Stimulated activated naive CD4-positive, alpha-beta T cell treated with Interleukin-2 at 50 U/mL for 16 hours (primary cell): ENCODE measurements at places on chromosomes 2 and 18.

DNA sequence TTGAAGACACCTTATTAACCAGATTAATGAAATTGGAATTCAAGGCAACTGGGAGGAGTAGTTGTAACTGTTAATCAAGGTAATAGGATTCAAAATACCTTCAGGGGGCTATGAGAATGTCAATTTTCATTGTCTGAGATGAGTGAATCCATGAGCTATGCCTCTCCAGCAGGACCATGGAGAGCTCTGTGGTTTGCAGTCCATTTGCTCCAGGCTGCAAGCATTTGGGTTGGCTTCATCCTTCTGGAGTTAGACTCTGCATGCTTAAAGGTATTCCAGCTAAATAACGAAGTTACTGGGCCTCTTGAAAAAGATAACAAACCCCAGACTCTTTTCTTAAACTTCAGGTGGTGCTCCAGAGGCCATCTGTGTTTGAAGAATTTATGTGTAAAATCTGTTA, 207.1 kb upstream of the SLC8A1 start:
- DNase-seq = no peak

GRCh38 chr2:101736233-101736632, 38.7 kb downstream of the MAP4K4 start:
- DNase-seq = no peak

- DNase-seq = no peak
Observed at GRCh38 chr18:434410-434809, 66.1 kb downstream of the COLEC12 start.

DNA sequence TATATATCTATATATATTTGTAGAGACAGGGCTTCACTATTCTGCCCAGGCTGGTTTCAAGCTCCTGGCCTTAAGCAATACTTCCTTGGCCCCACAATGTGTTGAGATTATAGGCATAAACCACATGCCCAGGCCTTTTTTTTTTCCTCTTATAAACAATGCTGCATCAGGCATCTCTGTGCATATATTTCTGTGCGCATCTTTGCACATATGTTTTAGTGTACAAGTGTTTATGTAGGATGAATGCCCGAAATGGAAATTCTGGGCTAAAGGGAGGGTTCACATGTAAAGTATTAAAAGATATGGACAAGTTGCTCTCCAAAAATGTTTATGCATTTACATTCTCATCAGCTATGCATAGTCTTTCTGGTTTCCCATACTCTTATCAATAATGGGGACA, 183.2 kb upstream of the SPRED2 start:
- DNase-seq = no peak

- no peak for DNase-seq
Observed at GRCh38 chr18:55585920-55586561, 2.0 kb downstream of the TCF4 start.

DNA sequence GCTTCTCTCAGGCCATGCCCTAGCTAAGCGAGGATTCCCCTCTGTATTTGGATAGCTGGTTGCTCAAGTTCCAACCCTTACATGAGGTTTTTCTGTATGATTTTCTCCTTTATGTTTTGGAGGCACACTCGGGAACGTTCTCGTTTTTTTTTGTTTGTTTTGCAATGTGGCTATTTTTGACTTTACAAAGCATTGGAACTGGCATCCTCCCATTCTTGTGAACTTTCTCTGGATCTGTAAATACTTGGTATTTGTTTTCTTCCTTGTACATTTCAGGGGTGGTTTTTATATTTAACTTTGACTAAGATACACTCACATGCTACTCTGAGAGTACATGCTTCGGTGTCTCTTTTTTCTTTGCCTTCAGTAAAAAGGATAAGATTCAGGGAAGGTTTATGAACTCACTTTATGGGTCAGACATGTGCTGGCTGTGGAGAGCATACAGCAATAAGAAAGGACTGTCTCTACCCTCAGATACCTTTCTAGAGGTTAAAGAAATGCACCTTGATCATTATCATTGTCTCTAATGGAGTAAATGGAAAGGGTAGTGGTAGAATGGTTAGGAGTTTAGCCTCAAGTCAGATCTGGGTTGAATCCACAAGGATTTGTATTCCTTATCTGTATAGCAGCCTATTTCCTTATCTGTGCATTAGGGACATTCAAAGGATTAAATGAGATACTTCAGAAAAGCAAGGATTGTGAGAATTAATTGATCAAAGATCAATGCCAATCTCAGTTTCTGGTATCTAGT, 61.9 kb downstream of the MEIS1 start:
- no peak for DNase-seq

DNA sequence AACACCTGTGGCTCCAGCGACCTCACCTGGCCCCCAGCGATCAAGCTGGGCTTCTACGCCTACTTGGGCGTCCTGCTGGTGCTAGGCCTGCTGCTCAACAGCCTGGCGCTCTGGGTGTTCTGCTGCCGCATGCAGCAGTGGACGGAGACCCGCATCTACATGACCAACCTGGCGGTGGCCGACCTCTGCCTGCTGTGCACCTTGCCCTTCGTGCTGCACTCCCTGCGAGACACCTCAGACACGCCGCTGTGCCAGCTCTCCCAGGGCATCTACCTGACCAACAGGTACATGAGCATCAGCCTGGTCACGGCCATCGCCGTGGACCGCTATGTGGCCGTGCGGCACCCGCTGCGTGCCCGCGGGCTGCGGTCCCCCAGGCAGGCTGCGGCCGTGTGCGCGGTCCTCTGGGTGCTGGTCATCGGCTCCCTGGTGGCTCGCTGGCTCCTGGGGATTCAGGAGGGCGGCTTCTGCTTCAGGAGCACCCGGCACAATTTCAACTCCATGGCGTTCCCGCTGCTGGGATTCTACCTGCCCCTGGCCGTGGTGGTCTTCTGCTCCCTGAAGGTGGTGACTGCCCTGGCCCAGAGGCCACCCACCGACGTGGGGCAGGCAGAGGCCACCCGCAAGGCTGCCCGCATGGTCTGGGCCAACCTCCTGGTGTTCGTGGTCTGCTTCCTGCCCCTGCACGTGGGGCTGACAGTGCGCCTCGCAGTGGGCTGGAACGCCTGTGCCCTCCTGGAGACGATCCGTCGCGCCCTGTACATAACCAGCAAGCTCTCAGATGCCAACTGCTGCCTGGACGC, 4.9 kb downstream of the GPR35 start:
- no peak for DNase-seq
